ENCODE measurements at places on chromosomes 12 and 14.

- no peak for DNase-seq
Measured at GRCh38 chr14:98705871-98706300, 566.1 kb downstream of the BCL11B start.

DNA sequence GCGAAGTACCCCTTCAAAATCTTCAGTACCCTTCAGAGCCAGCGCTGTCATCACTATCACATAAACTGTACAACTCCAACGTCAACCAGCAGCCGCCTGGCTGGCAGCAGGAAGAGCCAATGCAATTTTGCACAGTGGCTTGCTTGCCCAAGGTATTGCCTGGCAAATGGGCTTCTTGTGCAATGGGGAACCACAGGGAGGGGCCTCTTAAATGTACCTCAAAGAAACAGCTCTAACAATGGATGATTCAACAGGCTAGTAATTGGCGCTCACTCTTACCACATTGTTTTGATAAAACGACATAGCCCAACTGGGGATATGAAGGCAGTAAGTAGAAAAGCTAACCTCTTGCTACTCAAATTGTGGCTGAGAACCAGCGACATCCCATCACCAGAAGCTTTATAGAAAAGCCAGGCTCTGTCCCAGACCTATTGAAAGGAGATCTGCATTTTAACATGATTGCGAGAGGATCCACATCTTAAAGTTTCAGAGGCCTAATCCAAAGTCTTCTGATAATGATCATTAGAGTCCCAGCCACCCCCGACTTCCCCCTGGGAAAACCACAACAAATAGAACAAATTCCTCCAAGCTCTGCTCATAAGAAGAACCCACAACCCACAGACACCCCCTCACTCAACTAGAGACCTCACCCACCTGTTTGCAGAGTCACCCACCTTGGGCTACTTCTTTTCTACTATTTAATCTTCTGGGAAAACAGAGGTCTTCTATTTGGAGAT lies 125.3 kb upstream of the HIF1A start:
- peak; percentile 38 for DNase-seq

- no peak for DNase-seq
Measured at GRCh38 chr14:104267895-104268294, 129.5 kb downstream of the KIF26A start.

DNA sequence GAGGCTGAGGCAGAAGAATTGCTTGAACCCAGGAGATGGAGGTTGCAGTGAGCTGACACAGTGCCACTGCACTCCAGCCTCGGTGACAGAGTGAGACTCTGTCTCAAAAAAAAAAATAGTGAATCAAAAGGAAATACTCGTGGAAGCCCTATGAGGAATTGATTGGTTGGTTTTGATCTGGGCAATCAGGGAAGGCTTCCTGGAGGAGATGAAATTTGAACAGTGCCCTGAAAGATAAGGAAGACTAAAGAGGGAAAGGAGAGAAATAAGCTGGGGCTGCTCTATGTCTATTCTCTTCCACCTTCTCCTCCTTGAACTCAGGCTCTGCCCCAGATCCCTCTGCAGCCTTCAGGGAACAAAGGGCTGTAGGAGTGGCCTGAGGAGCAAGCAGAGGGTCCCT lies 54.1 kb downstream of the IRF2BPL start:
- DNase-seq: no peak

DNA sequence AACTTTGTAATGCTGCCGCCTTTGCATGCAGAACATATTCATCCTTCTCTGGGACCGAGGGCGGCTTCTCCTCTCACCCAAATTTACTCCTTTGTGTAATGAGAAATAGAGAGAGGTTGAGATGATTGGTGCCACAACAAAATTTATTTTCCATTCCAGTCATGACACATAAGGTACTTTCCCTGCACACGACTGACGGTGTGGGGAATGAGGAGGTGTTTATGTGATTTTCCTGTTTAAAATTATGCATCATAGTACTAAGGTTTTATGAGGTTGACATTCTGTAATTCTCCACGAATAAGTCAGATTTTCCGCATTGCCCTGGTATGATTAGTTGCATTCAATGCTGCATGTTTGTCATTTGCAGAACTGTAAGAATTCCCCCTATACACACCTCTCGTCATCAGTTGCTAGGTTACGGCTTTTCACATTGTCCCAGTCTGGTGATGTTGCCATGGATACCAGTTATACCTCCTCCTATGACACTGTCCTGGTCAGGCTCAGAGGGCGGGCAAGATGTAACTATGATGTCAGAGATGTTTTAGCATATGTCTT lies 23.1 kb downstream of the BICDL1 start:
- peak; percentile 35 for DNase-seq

DNA sequence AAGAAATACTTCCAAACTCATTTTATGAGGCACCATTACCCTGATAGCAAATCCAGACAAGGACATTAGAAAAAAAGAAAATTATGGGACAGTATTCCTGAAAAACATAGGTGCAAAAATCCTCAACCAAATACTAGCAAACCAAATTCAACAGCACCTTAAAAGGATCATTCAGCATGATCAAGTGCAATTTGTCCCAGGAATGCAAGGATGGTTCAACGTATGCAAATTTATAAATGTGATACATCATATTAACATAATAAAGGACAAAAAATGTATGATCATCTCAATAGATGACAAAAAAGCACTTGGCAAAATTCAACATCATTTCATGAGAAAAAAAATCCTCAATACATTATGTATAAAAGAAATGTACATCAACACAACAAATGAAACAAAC lies 162.9 kb downstream of the DUSP6 start:
- DNase-seq: no peak

DNA sequence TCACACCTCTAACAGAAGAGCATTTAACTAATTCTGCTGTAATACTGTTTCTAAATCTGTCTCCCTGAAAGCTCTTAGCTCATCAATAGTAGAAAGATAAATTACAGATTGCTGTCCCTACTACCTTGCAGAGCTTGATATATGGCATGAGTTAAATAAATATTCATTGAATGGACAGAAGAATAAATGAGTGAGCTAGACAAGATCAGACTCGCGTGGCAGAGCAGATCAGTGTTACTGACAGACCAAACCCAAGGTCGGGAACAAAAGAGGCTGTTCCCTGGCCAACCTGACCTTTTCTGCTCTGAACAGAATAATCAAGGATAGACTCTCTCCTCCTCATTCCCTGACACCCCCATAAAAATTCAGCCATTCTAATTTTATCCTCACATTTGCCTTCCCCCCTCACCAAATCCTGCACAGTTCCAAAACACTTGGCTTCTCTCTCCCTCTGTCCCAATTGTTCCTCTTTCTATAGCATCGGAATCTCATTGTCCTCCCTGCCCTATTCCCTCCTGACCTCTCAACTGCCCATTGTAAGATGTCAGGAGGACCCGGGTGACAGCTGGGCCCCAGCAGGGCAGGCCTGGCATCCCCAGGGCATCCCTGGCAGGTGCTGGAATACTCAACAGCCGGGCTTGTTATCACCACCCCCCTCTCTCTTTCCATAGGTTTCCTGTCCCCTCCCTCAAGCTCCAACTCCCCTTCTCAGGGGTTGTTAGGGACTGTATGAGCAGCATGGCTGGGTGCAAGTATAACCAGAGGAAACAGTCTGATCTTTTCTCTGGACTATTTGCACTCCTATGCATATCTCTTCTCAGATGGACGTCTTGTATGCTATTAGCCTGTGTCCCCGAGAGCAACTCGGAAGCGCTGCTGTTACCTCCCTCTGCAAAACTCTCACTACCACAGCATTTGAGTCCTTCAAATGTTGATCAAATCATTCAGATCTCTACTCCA lies 19.9 kb downstream of the NEUROD4 start:
- no peak for DNase-seq

GRCh38 chr12:79121486-79121885 lies 256.9 kb downstream of the SYT1 start:
- DNase-seq: no peak

GRCh38 chr14:64841772-64842750 lies 37.6 kb downstream of the SPTB start:
- DNase-seq: no peak

DNA sequence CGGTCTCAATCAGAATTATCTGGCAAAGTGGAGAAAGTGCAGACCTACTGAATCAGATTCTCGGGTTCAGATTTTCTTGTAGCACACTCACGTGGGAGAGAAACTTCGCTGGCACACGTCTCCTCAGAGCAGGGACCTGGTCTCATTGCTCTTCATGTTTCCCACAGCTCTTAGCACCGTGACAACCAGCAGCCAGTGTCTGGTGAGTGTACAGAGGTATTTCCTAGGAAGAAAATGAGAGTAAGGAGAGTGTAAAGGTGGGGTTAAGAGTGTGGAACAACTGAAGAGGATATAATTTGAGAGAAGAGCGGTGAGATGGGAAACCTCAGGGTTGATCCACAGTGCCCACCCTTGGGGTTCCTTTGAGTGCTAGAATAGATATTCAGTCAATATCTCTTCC lies 89.2 kb downstream of the ARF6 start:
- no peak for DNase-seq

- DNase-seq: no peak
Measured at GRCh38 chr14:23055621-23056144, 1.6 kb downstream of the CDH24 start.

DNA sequence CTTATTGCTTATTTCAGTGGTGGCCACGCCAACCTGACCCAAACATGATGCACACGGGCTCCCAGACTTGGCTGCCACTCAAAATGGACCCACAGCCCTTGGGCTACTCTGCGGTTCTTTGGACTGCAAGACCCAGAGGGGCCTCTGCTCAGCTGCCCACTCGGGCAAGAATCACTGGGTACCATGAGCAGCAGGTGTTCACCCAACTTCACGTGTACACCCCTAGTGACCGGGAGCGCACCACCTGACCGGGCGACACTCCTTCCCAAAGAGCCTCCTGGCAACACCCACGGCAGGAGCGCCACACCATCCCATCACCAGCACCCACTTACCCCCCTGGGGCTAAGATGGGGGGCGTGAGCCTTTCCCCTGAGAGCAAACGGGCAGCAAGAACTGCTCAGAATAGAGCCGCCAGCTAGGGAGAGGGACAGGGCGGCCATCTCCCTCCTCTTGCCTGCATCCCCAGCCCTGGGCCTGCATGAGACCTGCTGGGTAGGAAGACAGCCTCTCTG lies 32.0 kb downstream of the CCNK start:
- no peak for DNase-seq

- no peak for DNase-seq
Measured at GRCh38 chr12:19726122-19726521, 286.8 kb downstream of the AEBP2 start.

DNA sequence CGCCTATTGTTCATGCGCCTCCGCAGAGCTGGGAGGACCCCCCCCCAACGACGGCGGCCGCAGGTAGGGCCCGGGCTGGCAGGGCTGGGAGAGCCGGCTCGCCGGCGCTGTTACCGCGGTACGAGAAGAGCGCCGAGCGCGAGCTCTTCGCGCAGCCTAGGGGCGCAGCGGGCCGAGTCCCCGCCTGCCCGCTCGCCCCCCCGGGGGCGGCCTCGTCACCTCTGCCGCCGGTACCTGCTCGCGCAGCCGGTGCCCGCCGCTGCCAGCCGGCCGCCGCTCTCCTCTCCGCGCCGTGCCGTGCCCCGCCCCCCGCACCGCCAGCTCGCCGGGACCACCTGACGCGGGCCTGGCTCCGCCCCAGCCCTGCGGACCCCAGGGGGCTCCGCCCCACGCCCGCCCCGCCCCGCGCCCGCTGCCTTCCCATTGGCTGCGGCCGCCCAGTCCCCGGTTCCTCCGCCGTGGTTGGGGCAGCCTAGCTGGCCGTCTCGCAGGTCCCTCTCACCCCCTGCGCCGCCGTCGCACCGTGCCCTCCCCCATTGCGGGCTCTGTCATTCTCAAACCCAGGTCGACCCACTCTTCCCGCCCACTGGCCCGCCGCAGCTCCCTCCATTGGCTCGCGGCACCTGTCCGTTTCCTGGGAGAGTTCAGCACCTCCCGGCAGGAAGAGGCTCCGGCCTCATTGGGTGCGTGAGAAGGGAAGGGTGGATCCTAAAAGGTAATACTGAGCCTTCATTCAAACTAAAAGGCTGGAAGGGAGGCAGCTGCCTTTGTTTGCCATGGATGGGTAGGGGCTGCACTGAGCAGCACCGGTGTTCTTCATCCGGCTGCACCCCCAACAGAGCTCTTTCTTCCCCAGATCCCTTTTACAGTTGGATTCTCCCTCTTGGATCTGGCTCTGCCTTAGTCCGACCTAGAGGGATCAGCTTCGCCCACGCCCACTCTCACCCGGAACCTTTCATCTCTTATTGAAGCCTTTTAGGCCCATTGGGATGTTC lies at the start of gene MAP3K9:
Gene MAP3K9 (minus strand): TSS at position 289 of the 995 bp plus-strand sequence. CDS start 342 bp downstream, outside the sequence.
- DNase-seq: peak; percentile 82

- no peak for DNase-seq
Measured at GRCh38 chr12:5473783-5474116, 41.8 kb downstream of the NTF3 start.

DNA sequence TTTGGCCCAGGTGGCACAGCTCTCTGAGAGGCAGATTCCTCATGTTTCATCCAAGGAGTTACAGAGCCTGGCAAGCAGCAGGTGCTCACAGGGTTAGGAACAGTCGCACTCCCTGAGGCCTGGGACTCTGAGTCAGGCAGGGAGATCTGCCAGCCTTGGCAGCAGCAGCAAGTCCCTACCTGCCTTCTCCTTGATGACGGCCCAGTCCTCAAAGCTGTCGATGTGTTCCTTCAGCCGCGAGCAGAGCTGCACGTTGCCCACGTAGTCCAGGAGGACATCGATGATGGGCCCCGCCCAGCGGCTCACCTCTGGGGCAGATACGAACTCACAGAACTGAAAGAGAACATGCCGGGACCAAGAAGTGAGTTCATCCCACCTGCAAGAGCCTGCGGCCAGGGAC lies 10.4 kb downstream of the FAM181A start:
- no peak for DNase-seq

GRCh38 chr12:68565391-68565903 lies 45.3 kb upstream of the RAP1B start:
- DNase-seq: no peak

GRCh38 chr14:36655571-36655962 lies 6.1 kb upstream of the PAX9 start:
- DNase-seq: no peak

- DNase-seq: no peak
Measured at GRCh38 chr12:8841778-8842177, 19.4 kb downstream of the A2ML1 start.

- DNase-seq: no peak
Measured at GRCh38 chr14:62126879-62127478, 364.8 kb downstream of the SNAPC1 start.

- DNase-seq: no peak
Measured at GRCh38 chr12:116927244-116927940, 16.6 kb downstream of the FBXW8 start.

DNA sequence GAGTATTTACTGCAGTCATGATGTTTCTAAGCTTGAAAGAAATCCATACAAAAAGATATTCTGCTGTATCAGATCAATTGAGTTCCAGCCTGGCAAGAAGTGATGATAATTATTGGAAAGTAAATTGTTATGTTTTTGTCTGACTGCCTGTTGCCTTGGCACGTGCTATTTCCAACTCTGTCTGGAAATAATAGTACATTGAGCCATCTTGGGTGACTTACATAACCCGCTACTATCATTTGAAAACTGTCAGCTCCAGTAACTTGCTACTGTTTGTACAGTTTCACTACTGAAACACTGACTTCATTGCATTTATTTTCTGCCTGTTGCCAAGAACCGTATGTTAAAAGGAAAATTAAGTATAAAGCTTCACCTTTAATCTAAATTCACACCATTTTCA lies 318.6 kb downstream of the ITPR2 start:
- DNase-seq: no peak

Measured in T-cell (primary cell).